ENCODE measurements at places on chromosomes 13 and 19.

- no peak for DNase-seq
Measured at GRCh38 chr19:1151037-1151724, 22.9 kb downstream of the SBNO2 start.

DNA sequence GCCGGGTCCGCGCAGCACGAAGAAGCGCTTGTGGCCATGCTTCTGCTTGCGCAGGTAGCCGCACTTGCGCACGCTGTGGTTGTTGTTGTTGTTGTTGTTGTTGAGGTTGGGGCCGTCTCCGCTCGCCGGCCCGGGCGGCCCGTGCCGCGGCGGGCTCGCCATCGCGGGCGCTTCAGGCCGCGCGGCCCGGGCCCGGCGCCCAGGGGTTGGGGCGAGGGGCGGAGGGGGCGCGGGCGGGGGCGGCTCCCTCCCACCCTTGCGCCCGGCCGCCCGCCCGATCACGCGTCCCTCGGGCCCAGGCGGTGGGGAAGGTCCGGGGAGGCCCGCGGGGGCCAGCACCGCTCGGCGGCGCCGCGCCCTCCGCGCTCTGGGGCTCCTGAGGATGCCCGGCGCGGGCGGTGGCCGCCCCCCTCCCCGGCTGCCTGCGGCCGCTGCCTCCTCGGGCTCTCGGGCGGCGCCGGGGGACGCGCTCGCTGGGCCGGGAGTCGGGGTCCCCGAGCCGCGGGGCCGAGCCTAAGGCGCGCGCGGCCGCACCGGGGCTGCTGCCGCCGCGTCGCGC, 412 bp downstream of the IRS2 start:
- no peak for DNase-seq

- DNase-seq = no peak
Measured at GRCh38 chr13:101575581-101575980, 123.1 kb downstream of the ITGBL1 start.

- DNase-seq = no peak
Measured at GRCh38 chr19:32349051-32349450, 3.6 kb downstream of the ZNF507 start.

DNA sequence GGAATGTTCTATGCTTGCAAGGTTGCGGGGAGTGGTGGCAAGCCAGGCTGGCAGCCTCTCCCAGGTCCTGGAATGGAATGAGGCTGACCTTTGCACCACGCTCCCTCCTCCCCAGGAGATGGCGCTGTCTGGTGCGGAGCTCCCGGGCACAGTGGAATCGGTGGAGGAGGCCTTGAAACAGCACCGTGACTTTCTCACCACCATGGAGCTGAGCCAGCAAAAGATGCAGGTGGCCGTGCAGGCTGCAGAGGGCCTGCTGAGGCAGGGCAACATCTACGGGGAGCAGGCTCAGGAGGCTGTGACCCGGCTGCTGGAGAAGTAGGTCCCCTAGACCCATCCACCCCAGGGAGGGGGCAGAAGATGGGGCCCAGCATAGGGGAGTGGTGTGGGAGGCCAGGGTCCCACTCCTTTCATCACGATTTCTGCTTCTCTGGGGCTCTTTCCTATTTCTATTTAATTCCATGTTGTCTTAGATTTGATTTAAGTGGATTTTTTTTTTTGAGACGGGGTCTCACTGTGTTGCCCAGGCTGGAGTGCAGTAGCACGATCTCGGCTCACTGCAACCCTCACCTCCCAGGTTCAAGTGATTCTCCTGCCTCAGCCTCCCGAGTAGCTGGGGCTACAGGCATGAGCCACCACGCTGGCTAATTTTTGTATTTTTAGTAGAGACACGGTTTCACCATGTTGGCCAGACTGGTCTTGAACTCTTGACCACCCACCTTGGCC, 53.2 kb upstream of the SHKBP1 start:
- no peak for DNase-seq

DNA sequence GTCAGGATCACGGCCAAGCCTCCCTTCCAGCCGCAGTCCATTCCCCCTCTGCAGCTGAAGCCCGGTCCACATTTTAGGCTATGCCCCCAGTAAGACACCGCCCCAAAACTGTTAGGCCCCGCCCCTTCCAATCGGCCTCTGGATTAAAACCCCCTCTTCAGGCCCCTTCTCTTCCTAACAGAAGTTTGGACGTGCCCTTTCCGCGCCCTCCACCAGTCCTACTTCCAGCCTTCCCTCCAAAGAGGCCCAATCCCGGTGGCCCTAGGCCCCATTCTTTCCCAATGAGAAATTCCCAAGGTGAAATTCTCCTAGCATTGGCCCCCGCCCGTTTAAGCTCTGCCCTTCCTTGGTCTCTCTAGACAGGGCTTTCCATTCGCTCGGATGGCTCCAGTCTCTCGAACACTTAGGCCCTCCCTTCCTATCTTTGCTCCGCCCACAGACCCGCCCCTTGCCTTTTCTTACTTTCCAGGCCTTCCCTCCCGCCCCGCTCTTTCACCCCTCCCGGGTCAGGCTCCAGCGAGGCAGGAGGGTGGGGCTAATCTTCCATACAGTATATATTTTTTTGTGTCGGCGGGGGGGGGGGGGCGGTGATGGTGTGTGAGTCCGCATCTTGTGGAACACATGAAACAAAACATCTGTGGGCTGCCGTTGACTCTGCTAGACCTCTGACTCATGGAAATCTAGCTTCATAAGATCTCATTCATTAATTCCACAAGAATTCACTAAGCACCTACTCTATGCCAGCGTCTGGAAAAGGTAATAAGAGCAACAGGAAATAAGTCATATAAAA, 13.6 kb downstream of the LTBP4 start:
- DNase-seq = no peak

DNA sequence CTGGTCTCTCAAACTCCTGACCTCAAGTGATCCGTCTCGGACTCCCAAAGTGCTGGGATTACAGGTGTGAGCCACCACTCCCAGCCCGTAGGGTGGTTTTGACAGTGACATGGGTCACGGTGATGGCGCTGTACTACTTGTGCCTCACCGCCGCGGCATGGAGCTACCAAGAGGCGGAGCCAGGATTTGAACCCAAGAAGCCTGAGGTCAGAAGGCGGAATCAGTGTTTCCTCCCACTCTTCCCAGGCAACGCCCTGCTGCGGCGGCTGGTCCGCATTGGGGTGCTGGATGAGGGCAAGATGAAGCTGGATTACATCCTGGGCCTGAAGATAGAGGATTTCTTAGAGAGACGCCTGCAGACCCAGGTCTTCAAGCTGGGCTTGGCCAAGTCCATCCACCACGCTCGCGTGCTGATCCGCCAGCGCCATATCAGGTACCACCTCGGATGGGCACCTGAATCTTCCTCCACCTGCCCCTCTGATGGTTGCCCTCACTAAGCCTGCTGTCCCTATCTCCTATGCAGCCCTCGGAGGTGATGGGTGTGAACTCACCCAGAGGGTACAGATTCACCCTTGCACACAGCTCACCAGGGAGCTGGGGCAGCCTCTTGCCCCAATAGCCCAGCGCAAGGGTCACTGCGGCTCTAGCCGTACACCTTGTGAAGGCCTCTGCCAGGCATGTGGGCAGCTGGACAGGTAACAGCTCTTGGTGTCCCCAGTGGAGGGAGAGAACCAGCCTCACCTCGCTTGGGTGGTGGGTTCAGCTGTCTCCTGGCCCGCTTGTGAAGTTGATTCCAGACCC, 5.6 kb downstream of the RPS9 start:
- no peak for DNase-seq

DNA sequence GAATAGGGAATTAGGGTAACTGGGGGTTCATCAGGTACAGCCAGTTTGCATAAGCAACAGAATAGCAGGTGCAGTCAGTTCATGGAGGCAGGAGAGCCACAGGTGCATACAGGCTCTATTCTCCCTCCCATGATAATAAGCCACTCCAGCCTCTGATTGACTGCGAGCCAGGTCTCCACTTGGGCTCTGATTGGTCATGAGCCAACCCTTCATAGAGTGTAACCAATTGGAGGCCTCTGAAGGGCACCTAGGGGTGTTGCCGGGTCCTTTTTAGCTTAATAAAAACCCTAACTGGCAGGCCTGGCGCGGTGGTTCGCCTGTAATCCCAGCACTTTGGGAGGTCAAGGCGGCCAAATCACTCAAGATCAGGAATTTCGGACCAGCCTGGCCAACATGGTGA, 8.7 kb upstream of the CKM start:
- no peak for DNase-seq

GRCh38 chr19:52673014-52673413, 34.9 kb upstream of the ZNF83 start:
- no peak for DNase-seq

- DNase-seq = no peak
Measured at GRCh38 chr13:64925284-64925683, 2304.9 kb downstream of the PCDH9 start.

DNA sequence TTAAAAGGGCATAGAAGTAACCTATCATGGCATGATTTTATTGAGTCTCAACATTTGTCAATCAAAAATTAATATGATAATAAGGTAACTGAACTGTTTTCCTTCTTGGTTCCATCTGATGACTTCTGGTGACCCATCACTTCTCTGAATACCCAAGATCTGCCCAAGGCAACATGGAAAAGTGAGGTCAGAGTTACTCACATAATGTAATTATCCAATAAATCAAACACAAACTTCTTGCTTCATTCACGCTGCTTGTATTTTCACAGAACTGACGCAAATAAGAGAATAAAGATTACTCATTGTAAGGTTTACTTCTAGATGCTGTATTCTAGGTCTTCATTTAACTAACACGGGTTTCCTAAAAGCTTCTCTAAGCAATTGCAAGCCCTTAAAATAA, 361.6 kb downstream of the RBM26 start:
- no peak for DNase-seq

DNA sequence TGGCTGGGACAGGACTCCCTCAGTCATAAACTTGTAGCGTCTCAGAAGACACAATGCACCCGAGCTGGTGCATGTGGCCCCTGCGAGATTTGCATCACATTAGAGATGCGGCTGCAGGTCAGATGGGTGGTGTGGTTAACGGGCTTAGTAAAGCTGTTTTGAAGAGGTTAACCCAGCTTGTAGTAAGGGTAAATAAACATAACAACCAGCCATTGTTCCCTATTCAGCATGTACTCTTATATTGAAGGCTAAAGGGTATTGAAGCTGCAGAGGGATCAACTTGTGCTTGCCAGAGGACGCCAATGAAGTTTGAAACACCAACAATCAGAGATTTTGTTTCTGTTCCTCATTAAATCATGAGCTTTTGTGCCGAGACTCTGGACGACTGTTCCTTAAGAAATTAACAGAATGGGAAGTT, 79.4 kb downstream of the ZIC5 start:
- no peak for DNase-seq

DNA sequence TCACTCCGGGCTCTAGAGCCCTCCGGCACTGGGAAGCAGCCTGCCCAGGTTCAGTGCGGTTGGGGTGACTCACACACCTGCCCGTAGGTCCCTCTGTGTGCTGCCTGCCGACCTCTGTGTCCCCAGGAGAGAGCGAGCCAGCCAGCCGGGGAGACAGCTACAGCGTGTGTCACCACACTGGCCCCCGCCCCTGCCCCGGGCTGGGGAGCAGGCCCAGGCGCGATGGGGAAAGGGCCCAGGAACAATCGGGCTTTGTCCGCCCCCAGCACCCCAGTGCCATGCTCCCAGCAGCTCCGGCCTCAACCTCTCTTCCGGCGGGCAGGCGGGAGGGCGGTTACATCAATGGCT, at the start of gene KLK6:
TSS of gene KLK6 (minus strand) at position 179 of the 348 bp plus-strand sequence. CDS start 1,487 bp downstream, outside the sequence.
- no peak for DNase-seq

GRCh38 chr19:16673231-16673630, 12.3 kb downstream of the TMEM38A start:
- DNase-seq = no peak

- DNase-seq = no peak
Measured at GRCh38 chr13:43769529-43769928, 17.2 kb downstream of the ENOX1 start.

GRCh38 chr13:23500849-23501248, 67.3 kb upstream of the SACS start:
- no peak for DNase-seq

Data from thoracic aorta (tissue), 2 donors.